ENCODE measurements at places on chromosomes 6 and 20.

DNA sequence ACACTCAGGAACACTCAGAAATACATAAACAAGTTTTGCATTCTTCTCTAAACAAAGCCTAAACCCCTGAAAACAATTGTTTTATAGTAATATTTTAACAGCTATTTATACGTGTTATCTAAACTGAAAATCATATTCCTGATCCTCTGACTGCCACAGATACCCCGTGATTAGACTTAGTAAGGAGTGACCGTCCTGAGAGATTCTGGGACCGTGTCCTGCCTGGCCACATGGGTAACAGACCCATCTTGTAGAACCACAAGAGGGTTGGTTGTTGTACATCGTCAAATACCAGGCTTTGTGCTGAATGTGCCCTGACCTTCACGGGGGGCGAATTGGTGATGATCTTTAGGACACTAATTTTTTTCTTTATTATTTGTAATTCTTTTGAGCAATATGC, 214.4 kb downstream of the TMEM242 start:
- DNase-seq, result no peak

GRCh38 chr6:149035766-149036165, 281.7 kb upstream of the TAB2 start:
- no peak for DNase-seq

- no peak for DNase-seq
These were observed 47.7 kb upstream of the TMEM244 start for GRCh38 chr6:129908858-129909257.

- DNase-seq, result no peak
These were observed 949 bp upstream of the ATXN1 start for GRCh38 chr6:16762268-16762549.

DNA sequence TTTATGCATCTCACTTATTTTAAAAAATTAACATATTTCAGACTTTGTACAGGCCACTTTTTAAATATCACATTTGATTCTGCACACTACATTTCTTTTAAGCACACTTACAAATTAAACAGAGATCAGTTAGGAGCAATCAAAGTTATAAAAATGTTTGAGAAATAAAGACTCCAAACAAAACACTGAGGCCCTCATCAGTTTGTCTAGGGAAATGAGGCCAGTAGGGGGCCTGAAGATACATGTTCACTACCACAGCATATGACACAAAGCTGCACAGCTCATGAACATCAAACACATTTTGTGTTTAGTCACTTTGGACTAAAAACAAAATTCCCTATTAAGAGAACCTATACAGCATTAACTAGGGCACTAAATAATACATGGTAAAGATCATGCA, 180.5 kb downstream of the PDE7B start:
- no peak for DNase-seq

DNA sequence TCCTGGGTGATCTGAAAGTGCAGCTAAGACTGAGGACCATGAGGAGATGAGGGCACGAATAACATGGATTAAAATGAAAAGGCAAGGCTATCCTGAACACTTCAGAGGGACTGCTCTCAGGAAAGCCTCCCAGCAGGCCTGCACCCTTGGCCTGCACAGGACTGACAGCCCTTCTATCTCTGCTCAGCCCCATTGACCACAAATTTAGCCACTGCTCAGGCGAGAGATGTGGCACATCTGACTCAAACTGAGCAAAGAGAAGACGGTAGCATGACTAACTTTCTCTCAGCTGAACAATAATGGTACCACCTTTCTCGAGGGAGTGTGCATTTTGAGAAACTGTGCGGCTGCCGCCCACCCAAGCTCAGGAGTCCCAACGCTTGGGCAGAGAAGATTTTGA, 257.5 kb downstream of the ADGB start:
- DNase-seq, result no peak

DNA sequence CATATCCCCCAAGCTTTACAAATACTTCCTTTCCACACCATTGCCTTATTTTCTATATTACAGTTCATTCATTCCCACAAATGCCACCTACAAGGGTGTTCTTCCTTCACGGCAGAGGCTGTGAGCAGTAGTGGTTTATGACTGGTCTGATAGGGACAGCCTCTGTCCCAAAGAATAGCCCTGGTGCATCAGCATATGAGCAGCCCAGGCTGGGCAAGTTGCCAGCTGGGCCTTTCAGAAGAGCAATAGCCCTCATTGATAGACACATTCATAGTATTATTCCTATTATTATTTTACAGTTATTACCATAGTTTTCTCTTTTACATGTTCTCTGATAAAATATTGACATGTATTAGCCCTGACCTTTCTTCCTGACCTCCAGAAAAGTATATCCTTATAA, 149.9 kb downstream of the MMS22L start:
- no peak for DNase-seq

DNA sequence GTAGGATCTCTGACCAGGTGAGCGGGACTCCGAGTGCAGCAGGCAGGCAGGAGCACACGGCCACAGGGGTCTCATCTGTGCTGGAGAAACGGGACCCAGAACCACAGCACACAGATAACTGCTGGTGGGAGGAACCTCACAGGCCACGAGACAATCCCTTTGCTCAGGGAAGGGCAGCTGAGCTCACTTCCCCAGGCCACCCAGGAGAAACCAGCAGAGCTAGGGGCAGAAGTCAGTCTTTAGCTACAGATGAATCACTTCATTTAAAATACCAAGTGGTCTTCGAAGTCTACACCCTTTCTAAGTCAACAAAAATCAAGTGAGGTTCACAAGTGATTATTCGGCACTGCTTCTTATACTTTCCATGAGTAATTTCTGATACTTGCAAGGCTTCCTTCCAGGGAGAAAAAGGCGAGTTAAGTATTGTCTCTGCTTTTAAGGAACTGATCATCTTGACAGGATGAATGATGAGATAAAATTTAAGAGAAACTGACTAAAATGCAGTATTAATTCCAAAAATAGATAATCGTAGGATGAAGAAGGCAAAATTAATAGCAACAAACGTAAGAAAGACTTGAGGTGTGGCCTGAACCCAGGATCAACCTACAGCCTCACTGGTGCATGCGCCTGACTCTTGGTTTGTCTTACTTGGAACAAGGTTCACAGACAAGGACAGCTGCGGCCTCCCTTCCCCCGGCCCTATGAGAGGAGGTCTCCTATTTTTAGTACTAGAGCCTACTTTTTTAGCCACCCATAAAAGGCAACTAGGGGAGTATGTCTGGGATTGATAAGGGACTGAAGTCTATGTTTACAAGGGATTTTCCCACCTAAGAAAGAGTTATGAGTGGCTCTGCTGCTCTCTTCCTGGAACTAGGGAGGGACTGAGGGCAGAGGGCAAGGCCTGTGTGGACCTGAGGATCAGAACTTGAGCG, 233.6 kb downstream of the TTLL2 start:
- no peak for DNase-seq

DNA sequence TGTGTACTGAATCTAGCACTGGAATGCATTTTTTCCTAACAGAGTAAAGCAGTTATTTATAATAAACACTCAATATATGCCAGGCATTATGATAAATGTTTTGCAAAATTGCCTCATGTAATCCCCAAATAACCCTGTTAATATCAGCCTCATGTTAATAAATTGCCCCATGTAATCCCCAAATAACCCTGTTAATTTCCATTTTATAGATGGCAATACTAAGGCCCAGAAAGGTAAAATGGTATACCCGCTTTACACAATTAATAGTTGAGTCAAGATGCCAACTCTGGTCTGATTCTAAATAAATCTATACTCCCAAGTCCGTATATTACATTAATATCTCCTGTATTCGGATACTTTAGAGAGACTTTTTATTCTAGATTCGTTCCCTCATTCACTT, 6.3 kb downstream of the MYB start:
- no peak for DNase-seq

DNA sequence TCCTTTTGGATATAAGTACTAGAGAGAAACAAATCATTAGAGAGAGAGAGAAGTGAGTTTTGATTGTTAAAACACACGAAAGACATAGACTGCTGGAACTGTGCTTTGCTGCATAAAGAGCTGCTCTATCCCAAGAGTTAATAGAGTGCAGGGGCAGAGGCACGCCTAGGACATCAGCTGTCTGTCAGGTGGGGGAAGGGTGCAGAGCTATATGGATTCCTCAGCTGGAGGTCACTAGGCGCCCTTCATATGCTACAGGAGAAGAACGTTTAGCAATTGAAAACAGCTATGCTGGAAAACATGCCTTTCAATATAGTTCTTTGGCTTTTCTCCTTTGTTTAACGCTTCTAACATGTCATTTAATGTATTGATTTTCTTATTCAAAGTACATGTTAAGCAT, 169.0 kb upstream of the MCHR2 start:
- DNase-seq, result no peak

DNA sequence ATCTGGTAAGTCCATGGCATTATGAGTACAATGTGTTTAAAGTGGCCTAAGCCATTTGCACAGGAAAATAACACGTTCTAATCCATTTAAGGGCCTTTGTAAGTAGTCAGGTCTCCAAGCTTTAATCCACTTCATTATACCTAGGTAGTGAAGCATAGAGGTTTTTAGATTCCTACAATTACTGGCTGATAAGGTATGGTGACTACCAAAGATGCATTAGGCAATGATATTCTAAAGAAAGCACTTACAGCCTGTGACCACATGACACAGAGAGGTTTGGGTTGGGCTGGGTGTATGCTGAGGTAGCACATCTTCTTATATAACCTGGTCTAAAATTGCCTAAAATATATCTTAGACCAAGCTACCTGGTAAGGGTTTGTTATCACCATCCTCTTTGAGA, 504.4 kb downstream of the TFAP2B start:
- no peak for DNase-seq

DNA sequence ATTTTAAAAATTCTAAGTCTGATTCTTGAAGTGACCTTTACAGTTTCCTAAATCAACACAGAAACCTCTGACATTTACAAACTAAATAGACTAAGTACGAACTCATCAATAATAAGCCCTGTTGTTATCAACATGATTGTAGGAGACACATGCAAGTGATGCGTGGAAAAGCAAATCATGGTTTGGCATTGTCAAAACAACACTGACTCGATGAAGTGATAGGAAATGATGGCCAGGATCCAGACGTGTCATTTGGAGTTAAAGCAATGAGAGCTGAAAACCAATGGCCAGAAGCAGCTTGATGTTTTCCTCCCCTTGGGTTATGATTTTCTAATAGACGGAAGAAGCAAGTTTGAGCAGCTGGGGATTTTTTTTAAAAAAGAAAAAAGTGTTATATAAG, 117.4 kb upstream of the FAM184A start:
- no peak for DNase-seq

DNA sequence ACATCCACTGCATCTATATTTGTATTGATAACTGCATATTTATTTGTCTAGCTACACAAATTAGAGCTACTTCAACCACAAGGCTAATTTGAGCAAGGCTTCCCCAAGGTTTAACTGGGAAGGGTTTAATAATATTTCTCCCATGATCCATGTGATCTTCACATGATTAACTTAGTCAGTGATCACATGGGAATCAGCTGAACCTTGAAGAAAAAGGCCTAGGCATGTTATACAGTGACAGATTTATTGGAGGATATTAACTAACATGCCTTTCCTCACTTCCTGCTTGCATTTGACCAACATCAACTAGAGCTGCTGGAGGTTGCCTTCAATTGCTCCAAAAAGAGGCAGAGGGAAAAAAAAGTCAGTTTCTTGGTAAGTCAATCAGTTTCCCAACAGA, 417.0 kb downstream of the HAO1 start:
- no peak for DNase-seq

DNA sequence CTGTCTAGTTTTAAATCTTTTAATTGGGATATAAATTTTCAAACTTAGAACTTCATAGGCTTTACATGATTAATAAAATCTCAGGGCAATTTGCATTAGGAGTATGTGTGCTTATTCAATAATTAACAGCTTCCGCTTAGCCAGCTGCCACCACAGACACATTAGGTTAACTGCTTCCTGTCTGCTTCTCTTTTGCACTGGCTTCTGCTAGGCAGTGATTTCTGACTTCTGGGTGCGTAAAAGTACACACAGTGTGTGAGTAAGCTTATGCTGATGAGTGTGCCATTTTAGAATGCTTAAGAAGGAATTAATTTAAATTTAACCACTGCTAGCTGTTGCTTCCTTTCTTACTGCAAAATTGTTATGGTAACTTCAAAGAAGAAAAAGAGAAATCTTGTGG, 73.9 kb downstream of the F13A1 start:
- DNase-seq, result no peak

GRCh38 chr20:62220666-62221568, 839 bp upstream of the HRH3 start:
- DNase-seq, result no peak

DNA sequence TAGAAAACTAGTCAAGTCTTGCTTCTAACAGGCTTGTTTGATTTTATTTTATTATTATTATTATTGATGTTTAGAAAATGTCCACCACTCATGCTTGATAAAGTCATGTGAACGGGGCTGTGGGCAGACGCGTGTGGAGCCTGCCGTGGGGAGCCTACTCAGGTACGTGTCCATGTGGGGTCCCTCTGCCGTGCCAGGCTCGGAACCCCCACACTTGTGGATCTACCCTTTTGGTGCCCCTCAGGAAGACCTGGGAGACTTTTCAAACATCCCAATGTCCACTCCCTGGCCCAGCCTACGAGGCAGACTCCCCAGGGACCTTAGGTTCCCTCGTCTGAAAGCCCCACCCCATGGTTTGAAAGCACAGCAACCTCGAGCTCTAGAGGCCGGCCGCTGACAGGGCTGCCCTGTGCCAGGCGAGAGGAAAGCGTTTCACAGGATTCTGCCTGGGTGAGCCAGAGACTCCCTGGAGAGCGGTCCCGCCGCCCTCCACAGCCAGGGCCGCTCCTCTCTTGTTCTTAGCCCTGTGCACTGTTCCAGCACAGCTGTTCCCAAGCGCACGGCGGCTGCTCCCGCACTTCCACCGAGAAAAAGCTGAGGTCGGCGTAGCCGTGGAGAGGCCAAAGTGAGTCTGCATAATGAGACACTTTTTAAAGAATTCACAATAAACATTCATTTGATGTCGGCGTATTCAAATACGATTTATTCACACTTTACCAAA, 249.7 kb downstream of the TTLL2 start:
- DNase-seq, result no peak
